ENCODE measurements at places on chromosomes 7 and 10.

- no peak for DNase-seq
Measured at GRCh38 chr10:99983280-99983988, 26.3 kb downstream of the DNMBP start.

DNA sequence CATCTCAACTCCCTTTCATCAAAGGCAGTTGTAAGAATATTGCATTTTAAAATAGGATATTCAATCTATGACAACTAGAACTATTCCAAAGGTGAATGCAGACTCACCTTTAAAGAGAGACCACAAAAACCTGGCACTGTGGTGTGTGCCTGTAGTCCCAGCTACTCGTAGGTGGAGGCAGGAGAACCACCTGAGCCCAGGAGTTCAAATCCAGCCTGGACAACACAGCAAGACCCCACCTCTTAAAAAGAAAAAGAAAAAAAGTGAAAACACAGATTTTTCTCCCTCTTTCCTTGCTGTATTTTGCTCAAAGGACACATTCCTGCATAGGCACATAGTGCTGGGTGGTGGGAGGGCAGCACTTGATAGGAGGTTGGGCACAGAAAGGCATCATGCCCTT, 739 bp upstream of the ALDH18A1 start:
- no peak for DNase-seq

GRCh38 chr10:31625566-31625965, 303.1 kb downstream of the ARHGAP12 start:
- no peak for DNase-seq

- peak; percentile 52 for DNase-seq
Measured at GRCh38 chr7:36966039-36966438, 241.7 kb upstream of the AOAH start.

DNA sequence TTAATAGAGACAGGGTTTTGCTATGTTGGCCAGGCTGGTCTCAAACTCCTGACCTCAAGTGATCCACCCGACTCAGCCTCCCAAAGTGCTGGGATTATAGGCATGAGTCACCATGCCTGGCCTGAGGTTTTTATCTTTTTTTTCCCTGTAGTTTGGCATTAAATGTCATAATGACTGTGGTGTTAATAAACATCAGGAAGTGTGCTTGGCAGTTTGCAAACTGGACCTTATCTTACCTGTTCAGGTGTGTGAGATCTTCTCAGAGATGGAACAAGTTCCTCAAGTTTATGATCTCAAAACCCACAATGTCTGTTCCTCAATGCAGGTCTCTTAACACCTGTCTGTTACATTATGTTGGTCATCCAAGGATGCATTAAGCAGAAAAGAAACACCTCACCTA, 80.0 kb downstream of the ARID5B start:
- DNase-seq: no peak

DNA sequence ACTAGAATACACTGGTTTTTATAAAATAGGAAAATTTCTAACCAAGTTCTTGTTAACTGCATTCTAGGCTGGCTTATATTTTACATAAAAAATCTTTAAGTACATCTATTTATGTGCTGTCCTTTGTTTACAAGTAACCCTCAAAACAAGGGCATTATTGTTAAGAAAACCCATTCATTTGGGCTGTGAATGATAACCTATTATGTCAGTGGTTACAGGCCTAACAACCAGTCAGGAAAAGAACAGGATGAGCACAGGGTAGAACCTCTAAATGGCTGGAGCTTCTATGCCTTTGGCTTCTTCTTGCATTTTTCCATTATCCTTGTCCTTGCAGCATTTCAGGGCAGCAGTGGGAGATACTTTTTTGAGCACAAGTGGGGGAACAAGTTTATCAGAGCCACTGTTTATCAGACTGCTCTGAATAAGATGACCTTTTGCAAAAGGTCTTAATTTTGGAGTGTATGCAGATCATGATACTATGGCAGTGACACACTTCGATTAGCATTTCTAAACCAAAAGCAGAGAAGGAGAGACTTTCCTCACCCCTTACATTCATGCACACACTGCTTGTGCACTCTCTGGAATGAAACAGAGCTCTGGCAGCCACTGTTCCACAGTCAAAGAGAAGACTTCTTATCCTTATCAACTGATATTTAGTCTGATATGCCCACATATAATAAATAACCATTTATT, 10.9 kb downstream of the GPR37 start:
- no peak for DNase-seq

DNA sequence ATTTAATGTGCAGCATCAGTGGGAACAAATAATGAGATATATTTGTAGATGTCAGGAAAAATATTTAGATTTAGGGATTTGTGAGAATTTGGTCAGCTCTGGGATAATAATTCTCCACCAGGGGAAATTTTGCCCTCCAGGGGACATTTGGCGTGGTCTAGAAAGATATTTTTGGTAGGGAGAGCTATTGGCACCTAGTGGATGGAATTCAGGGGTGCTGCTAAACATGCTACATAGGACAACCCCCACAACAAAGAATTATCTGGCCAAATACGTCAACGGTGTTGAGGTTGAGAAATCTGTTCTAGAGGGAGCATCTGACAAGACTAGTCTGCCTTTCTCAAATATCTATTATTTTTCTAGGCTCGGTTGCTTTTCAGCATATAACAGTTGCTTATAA, 2.1 kb downstream of the ADK start:
- no peak for DNase-seq

DNA sequence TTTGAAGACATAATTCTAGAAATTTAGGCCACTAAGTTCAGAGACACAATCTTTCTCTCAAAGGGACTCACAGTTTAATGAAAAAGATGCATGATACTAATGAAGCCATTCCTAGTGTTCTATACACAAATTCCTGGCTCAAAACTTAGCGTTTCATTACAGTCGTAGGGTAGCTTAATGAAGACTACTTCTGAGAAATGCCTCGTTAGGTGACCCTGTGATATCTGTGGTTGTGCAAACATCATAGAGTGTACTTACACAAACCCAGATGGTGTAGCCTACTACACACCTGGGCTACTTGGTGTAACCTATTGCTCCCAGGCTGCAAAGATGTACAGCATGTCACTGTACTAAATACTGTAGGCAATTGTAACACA, 488 bp upstream of the CHCHD3 start:
- no peak for DNase-seq

DNA sequence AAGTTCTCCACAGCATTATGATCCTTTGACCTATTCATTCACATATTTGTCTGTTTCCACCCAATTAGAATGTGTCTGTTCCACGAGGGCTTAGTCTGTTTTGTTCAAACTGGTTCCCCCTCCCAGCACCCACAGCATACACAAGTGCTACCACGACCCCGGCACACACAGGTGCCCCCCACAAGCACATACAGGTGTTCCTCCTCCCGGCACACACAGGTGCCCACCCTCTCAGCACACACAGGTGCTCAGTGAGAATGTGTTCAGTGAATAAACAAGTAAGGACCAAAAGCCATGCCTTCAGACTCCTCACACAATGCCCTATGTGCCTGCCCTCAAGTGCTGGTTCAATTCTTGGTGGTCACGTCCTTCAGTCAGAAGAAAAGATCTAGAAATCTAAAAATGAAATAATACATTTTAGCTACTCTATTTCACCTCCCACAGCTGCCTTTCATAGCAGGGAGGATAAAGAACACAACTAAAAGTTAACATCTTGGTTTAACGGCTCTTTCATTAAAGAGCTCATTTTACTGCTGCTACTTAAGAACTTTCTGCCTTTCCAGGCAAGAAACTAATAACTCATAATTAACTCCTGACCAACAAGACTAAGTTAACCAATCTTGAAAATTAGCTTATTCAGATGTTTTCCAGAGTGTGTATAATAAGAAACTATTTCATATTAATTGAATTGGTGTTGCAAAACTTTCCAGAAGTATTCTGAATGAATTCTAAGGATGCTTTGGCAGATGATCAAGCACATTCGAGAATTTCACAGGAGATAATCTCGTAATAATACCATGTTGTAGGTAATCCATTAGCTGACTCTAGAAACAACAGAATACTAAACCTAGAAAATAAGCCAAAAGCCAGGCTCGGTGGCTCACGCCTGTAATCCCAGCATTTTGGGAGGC, 2.3 kb downstream of the DNMBP start:
- no peak for DNase-seq

DNA sequence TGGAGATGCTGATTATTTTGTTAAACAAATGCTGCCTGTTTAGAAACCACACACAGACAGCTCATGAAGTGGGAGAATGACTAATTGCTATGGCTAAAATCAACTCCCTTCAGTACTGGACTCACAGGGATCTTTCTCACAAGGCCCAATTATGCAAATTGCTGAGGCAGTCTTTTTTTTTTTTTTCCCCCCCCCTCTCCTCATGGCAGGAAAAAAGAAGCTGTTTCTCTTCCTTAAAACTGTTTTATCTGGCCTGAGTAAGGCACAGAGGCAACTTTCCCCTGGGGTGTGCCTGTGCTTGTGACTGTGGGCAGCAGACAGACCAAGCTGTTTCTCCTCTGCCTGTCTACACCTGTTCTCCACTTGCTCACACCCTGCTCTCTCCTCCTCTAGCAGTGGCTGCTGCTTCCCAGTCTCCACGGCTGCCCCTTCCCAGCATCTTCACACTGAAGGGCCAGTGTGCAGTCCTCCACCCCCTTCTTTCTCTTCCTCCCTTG, 65.4 kb upstream of the STEAP1B start:
- DNase-seq: peak; percentile 89

GRCh38 chr10:48543182-48543844, 61.6 kb downstream of the ARHGAP22 start:
- no peak for DNase-seq

- no peak for DNase-seq
Measured at GRCh38 chr7:44306606-44307005, 18.8 kb downstream of the CAMK2B start.

DNA sequence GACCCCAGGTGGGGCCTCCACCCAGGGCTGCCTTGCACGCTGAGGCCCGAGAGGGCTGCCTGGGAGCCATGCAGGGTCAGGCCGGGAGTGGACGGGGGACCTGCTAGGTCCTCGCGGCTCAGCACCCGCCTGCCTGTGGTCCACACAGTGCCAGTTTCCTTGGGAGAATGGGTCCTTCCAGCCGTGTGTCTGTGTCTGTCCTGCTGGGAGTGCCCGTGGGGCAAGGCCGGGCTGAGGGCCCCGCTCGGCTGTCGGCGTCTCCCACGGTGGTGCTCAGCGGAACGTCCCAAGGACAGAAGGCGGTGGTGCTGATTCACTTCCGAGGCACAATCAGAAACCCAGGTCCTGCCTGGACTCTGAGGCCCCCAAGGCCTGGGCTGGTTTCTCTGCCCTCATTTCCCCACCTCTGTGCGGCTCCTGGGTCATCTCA, 23.2 kb upstream of the GTPBP4 start:
- no peak for DNase-seq

GRCh38 chr10:679556-679955, 9.9 kb downstream of the DIP2C start:
- DNase-seq: no peak

DNA sequence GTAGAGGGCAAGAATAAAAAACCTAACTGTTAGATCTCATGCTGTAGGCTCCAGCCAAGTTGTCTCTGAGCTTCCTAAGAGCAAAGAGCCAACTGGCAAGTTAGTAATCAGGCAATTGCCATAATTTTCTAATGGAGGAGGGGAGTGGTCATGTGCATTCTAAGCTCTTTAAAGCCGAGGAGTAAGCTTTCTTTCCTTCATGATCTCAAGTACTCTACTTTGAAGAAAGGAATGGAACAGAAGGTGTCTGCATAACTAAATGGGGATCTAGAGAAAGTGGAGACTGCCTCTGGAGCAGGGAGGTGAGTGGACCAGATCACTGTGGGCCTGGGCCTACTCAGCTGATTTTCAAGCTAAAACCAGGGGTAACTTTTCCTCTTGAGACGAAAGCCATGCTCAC, 37.7 kb upstream of the TOMM7 start:
- no peak for DNase-seq

DNA sequence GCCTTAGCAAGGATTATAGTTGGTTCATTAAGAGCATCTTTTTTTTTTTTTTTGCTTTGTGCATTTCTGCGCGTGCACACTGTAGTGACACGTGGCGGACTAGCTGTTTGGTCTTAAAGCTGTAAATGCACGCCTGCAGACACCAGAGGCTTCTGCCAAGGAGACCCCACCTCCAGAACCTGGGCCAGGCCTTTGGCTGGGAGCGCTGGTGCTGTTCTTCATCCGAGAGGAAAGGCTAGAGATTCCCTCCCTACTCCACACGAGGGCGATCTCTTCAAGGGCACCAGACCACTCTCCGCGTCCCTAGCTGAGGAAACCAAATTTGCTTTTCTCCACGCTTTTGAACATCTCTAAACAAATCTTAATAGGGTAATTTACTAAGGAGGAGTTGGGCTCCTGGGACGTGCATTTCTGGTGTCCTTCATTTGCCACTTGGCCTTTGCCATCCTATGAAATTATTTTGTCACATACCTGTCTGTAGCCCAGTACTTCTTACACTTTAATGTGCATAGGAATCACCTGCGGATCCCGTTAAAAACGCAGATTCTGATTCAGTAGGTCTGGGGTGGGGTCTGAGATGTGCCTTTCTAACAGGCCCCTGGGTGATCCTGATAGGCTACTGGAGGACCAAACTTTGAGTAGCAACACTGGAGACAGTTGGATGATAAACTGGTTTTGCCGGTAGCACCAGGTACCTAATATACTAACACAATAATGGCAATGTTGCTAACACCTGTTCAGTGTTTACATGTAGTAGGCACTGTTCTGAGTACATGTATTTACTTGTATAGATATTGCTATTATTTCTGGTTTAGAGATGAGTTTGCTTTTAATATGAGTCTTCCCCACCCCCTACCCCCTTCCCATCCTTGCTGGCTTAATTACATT, 1.3 kb upstream of the SLC26A5 start:
- peak; percentile 49 for DNase-seq

DNA sequence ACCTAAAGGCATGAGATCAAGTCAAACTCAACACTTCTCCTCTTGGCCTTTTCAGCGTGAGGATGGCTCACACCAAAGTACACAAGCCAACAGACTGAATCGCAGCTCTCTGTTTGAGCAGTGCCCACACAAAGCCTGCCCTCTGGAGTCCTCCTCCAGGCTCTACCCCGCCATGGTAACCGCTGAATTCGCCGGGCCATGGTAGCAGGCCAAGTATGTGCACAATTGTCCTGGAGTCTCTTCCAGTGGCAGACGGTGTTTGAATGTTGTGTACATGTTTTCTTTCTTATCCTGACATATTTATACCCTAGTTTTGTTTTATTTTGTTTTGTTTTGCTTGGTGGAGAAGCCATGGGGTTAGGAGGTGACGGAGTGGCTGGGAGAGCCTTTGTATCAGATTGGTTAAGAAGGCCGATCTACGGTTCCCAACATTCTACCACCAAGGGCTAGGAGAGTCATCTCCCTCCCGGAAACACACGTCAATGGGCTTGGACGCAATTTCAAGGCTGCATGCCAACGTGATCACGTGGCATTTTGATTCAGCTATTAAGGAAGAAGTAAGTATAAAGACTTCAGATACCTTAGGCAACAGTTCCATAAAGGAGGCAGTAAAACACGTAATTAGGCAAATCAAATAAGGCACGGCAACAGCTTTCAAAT, 12.1 kb upstream of the SHH start:
- DNase-seq: peak; percentile 75
